ENCODE measurements at places on chromosomes 2 and 18.

GRCh38 chr2:152095146-152095545 is 3.7 kb downstream of the CACNB4 start:
- no peak for DNase-seq

GRCh38 chr18:55163550-55163949 is 204.3 kb upstream of the CCDC68 start:
- no peak for DNase-seq

DNA sequence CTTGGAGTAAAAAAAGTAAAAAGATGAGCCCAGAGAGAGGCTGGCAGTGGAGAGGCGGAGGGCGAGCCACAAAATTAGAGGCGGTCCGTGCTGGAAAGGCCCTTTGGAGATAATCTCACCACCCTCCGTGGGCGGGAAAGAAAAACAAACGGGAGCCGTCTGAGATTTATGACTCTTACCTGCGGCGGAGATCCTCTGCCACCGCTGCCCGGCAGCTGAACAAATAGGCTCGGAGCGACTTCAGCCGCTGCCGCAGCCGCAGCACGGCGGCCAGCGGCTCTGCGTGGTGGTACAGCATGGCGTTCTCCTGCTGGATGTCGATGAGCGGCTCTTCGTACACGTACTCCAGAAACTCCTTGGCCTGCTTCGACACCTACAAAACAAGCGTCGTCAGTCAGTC is 94.6 kb downstream of the PLEKHM3 start:
- DNase-seq: no peak

DNA sequence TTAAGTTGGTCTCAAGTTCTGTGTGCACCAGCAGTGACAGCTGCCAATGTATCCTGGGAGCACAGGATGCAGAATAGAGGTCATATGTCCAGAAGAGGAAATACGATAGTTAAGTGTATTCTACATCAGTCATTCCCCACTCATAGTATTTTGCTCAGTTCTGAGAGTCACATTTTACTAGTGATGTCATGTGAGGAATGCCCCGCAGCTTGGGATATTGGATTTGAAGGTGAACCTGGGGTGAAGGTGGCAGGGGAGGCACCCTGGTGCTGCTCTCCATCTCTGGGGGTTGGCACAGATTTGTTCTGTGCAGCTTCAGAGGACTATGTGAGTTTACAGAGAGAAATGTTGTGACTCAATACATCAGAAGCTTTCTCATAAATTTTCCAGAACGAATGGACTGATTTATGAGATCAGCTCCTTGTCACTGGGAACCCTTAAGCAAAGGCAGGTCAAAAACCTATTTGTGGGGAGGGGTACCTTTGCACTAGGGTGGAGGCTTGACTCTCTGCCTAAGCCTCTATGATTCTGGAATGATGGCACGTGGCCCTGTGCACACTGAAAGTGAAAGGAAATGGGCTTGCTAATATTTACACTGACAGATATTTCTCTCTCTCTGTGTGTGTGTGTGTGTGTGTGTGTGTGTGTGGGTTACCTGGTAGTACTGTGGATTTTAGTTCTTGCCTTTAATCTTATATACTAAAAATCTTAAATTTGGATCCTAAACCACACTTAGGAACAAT is 95.9 kb downstream of the NEB start:
- peak; percentile 61 for DNase-seq

GRCh38 chr18:8750954-8751415 is 45.6 kb downstream of the MTCL1 start:
- DNase-seq: no peak

- DNase-seq: peak; percentile 1
These were observed 502.2 kb downstream of the NRXN1 start for GRCh38 chr2:50529600-50530218.

GRCh38 chr2:205477016-205477705 is 205.1 kb upstream of the NRP2 start:
- no peak for DNase-seq

DNA sequence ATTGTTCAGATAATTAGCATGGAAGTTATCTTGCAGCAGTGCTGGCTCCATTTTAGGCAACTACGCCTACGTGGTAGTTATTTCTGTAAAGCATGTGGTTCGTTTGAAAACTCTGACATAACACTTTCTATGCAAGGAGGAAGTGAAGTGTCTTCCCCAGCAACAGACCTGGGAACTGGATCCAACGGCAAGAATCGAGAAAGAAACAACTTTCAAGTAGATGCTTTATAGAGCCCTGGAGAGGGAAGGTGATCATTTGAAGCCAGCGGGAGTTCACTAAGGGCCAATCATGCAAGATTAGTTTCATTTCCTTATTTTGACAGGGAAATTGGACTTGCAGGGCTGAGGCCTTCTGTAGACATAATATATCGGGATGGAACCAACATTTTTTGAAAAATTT is 218.3 kb downstream of the ACKR3 start:
- no peak for DNase-seq

GRCh38 chr2:65292106-65292400 is 64.4 kb downstream of the ACTR2 start:
- DNase-seq: no peak

GRCh38 chr2:223465793-223466192 is 136.4 kb downstream of the SCG2 start:
- DNase-seq: no peak

DNA sequence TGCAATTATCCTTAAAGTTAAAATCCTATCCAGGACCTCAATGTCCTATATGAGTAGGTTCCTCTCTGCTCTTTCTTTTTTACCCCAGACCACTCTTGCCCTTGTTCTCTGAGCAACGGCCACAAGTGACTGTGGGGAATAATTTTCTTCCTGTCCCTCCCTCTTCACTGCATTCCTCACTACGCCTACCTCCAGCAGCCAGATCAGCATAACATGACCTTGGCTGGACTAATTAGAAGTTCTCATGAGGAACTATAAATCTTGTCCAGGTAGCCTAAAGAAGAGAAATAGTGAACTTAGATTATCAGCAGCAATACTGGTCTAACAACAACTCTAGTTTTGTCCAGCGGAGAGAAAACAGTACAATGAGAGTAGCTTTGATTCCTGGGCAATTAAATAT is 643.8 kb upstream of the KLHL29 start:
- DNase-seq: no peak

- DNase-seq: no peak
These were observed 44.2 kb upstream of the DSC1 start for GRCh38 chr18:31206787-31207381.

DNA sequence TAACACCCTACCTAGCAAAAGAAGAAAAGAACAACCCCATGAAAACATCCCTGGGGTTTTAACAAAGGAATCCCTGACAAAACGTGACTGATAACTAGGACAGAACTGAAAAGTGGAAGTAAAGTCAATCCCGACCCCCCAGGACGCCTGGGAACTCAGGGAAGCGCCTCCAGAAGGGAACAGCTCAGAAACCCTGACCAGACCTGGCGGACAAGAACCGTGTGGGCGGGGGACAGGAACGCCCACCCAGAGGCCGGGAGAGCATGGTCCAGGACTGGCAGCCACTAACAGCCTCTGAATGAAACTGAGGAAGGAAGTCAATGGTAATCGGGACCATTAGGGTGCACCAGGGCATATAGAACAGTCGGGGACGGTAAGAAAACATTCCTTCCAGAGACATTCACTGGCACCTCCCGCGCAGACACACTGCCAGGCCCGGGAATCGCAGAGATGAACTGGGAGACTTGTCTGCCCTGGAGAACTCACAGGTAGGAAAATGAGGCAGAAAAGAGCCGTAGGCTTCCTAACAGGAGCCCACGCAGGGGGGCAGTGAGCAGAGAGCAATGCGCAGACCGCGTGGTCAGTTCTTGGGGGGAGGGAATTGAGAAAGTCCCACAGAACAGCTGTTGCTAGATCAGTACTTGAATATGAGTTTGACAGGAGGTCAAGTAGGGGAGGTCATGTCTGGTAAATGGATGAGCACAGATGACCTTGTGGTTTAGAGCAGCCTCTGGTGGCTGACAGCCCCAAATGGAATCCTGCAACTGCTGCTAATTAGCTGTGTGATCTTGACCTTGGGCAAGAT is 1.3 kb upstream of the TBC1D8 start:
- peak; percentile 15 for DNase-seq

- DNase-seq: no peak
These were observed 4.3 kb downstream of the KDM3A start for GRCh38 chr2:86445436-86445835.

DNA sequence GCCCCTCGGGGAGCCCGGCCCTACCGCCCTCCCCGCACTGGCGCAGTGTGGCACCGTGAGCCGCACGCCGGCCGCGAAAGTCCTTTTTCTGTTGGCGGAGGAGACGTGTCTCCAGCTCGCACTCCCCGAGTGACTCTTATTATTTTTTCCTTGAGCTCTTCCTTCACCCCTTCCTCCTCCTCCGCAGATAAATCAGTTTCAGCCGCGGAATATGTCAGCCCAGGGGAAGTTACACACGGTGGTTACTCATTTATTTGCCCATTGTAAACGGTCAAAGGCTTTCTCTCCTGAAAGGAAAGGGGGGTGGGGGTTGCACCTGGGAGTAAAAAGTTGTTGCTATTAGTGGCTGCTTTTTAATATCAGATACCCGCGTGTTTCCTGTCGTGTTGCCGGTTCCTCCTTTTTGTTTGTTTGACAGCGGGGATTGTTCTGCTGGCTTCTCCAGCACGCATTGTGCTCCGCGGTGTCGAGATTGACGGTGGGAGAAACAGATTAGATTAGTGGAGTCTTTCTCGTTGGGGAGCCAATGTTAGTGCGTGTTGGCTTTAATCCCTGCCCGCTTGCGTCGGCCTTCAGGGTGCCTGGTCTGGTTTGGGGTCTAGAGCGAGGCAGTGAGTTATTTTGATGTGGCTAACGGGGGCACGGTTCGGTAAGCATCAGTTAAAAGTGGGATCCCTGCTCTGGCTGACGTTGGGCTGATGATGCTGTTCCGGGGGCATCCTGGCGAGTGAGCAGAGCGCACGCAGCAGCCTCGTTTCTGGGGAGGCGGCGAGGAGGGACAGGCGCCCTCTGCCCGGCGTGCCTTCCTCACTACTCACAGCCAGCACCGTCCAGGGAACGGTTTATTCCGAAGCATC is 1.6 kb downstream of the CRIM1 start:
- no peak for DNase-seq

DNA sequence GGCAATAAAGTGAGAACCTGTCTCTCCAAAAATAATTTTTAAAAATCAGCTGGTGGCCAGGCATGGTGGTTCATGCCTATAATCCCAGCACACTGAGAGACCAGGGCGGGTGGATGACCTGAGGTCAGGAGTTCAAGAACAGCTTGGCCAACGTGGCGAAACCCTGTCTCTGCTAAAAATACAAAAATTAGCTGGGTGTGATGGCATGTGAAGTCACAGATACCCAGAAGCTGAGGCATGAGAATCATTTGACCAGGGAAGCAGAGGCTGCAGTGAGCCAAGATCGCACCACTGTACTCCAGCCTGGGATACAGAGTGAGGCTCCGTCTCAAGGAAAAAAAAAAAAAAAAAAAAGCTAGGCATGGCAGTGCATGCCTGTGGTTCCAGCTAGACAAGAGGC is 7.4 kb upstream of the GPR75 start:
- DNase-seq: no peak

DNA sequence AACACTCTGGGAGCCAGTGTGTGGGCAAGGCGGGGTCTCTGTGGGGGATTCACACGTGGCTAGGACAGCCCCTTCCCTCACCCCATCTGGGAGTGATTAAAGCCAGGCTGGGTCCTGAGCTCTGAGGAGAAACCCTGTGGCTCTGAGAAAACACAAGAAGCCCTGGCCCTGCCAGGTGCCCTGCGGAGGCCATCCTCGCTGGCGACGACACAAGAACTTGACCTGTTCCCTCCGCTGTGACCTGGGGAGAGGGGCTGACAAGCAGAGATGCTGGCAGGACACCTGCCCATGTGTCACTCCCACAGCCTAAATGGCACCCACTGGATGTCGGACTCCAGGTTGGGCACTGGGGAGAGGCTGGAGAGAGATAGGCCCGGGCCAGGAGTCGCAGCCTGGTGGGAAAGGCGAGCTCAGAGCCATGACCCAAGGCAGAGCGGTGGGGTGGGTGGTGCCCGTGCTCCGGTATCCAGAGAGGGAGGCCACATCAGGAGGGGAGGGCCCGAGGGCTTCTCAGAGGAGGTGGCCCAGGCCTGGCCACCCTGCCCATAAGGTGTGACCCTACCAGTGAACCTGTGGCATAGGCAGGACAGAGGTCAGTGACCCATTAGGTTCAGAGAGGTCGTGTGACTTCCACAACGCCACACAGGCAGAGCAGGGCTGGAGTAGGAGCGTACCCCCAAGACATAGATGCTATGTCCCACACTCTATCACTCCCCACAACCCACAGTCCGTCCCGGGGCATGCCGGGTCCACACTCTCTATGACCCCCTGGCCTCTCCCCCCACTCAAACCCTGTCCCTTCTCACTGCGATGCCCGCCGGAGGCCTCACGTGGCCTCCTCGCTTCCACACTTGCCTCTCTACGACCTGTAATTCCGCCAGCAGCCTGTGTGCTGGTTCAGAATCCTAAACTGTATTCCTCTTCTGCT is 59.4 kb upstream of the HPCAL1 start:
- no peak for DNase-seq

DNA sequence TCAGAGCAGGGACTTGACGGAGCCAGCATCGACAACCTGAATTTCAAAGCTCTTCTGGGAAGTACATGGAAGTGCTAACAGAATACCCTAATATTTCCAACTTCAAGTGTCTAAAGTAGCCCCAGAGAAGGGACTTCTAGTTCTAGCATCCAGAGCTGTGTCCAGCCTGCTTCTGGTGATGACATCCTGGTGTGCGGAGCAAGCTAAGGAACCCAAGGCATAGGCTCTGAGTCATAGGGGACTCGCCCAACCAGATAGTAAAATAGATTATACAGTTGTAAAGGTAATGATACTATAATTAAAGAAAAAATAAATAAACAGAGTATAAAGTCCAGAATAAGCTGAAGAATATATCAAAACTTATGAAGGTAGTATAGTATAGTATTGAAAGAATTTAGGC is 108.1 kb upstream of the SERPINE2 start:
- no peak for DNase-seq

GRCh38 chr2:157903151-157903550 is 27.0 kb upstream of the ACVR1 start:
- DNase-seq: no peak

Data from CD4-positive, alpha-beta T cell treated with Interleukin-6 at 100 ng/mL for 8 hours (primary cell).